Renal pelvis (tissue), 12 donors: ENCODE measurements at places on chromosomes 7 and 10.

DNA sequence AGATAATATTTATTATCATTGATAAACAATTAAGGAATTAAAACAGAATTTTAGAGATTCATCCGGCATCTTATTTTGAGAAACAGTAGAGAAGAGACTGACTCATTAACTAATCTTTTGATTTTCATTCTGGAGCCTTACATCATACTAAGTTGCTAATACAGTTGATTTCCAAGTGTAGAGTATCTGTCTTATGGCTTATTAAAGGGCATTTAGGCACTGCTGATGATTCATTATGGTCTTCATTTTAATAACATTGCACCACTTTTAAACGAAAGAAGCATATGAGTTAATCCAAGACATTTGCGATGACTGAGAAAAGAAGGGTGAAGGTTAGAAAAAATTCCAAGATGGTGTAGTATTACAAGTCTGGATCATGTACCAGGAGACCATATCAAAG, 186.0 kb upstream of the CACNA2D1 start:
- no peak for DNase-seq

DNA sequence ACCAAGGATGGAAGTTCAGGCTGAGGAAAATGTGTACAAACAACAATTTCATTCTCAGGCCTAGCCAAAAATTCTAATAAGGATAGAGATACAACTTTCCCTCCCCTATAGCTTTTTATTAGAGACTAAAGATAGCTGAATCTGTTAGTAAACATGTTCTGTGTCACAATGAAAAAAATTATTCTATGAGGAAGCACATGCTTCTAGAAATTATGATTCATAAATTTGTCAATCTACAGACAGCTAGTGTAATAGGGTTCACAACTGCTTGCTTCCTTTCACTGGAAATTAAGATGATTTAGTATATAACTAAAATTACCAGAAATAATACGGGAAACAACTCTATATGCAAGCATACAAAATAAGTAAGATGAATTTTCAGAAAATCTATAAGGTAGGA, 56.6 kb downstream of the CCDC3 start:
- no peak for DNase-seq

DNA sequence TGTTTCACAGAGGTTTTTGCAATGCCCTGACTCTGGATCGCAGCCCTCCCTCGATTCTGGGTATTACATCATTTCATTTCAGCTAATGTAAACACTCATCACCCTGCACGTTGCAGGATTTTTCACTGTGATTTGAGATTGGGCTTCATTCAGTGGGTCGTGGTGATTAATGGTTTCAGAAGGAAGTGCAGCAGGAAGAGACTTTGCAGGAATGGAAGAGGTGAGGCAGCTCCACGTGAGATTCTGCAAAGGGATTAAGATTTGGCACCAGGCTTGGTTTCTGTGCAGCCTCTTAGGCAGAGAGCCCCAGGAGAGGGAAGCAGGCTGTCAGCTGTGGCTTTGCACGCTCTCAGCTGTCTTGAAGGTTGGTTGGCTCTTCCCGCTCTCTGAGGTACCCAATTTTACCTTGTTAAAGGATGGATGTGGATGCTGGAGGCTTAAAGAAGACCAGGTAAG, 95.2 kb downstream of the PLCE1 start:
- no peak for DNase-seq

GRCh38 chr10:15859509-15859905, 800 bp downstream of the MINDY3 start:
- no peak for DNase-seq

DNA sequence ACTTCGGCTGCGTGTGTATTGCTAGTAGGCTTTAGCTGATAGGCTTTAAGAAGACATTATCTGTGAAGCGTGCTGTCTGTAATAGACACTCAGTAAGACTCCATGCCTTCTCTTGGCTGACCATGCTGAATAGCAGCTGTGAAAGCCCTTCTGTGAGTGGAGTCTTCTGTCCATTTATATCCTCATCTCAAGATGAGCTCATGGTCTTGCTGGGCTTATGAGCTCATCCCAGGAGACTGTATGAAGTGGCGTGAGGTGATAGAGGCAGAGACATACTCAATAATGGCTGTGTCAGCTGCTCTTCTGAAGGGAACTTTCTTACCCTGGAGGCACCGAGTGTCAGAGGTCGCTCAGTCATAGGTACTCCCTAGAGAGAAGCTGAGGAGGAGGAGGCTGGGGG, 111.5 kb downstream of the SH2D4B start:
- DNase-seq = no peak

DNA sequence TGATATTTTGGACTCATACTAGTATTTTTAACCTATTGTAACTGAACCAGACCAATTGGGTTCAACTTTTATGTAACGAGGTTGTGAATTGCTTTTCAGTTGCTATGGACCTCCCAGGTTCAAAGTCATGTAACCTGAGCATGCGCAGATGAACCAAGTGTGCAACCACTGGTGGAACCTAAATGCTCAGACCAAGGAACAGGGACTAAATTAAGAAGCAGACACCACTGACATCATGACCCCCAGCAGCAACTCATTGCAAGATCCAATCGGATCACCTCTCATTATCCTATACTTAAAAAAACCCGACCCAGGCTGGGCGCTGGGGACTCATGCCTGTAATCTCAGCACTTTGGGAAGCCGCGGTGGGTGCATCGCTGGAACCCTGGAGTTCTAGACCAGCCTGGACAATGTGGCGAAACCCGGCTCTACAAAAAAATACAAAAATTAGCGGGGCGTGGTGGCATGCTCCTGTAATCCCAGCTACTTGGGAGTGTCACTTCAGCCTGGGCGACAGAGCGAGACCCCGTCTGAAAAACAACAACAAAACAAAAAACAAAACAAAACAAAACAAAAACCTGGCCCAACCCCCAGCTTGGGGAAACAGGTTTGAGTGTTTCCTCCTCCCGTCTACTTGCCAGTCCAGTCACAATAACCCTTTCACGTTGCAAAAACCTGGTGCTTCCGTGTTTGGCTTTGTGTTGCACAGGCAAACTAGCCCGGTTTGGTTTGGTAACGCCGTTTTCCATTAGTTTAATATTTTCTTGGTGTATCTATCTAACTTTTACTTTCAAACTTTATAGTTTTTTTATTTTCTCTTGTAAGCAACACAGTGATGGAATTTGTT, 11.3 kb upstream of the ZNF518A start:
- DNase-seq = no peak

GRCh38 chr10:33808475-33808874, 474.0 kb upstream of the NRP1 start:
- DNase-seq = no peak

DNA sequence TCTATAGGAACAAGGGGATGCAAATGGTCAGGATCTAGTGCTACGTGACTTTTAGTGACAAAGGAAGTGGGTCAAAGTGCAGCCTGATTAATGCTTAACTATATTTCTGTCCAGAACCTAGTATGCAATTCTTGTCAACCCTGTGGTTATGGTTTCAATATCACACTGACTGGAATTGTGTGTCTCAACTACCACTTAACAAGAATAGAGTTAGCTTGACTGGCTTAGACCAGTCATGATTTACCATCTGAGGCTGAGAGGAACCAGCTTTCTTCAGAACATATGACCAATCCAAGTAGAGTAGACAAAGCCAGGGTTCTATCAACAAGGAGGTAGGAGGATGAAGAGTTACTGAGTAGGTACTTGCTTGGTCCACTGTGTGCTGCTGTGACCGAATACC, 54.4 kb downstream of the MYPN start:
- no peak for DNase-seq

GRCh38 chr10:46304062-46304461, 17.3 kb downstream of the ANTXRL start:
- DNase-seq = no peak

- no peak for DNase-seq
Measured at GRCh38 chr10:69468751-69469089, 17.5 kb downstream of the TSPAN15 start.

GRCh38 chr7:44195889-44196288, 4.9 kb upstream of the YKT6 start:
- no peak for DNase-seq

GRCh38 chr10:58651040-58651439, 138.4 kb downstream of the BICC1 start:
- DNase-seq = peak; percentile 41

- no peak for DNase-seq
Measured at GRCh38 chr7:10718768-10719167, 254.9 kb upstream of the PHF14 start.

- DNase-seq = no peak
Measured at GRCh38 chr7:147014286-147014955, 897.8 kb downstream of the CNTNAP2 start.

GRCh38 chr7:97007583-97007861, 2.2 kb downstream of the DLX6 start:
- no peak for DNase-seq

- no peak for DNase-seq
Measured at GRCh38 chr10:121053151-121053550, 202.0 kb downstream of the WDR11 start.

DNA sequence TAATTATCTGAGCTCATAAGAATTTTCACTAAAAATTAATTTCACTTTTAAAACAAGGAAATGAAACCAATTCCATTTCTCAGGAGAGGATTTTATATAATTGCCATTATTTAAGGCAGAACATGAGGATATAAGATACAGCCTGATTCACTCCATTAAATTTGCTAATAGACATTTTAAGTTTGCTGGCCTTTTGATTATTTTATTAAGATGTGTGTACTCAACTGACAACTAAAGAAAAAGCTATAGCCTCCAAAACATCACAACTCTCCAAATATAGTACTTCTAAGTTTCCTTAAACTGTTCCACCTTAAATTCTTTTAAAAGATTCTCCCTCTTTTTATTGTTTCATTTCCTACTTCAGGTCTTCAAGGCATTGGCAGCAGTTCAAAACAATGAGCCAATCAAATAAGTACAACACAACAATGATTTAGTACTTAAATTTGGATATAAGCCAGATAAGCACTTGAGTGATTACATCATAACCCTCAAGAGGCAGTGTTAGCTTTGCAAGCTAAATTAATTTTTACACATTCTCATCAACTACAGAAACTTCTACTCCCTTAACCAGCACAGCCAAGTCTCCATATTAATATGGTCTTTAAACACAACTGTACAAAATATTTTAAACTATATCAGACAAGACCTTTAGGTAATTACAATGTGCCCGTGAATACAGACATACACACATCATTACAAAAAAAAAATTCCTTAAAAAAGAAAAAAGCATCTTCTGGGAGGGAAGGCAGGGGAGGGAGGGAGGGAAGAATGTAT, 121.8 kb downstream of the KMT2C start:
- peak; percentile 66 for DNase-seq

DNA sequence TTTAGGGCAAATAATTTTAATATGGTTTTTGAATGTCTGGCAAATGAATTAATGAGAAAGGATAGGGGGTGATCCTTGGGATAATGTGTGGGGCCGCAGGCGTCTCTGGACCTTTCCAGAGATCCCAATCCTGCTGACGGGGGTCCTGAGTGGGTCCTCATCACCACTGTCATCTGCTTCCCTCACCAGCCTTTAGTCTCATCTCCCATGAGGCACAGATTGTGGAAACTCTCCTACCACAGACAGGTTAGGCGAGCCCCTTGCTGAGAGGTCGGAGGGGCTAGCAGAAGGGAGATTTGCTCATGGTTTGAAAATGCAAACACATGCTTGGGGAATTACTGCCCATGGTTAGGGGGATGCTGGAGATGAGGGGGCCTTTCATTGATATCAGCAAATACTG, 484.6 kb downstream of the RPS24 start:
- no peak for DNase-seq
